ENCODE measurements at places on chromosomes 12 and 14. TPM values are rescaled to one million over a fixed set of nuclear protein-coding genes. Genes with fewer than 3 reads are reported as not detected.

GRCh38 chr14:54443981-54444380 lies 2.8 kb upstream of the CNIH1 start:
- DNase-seq: no peak

DNA sequence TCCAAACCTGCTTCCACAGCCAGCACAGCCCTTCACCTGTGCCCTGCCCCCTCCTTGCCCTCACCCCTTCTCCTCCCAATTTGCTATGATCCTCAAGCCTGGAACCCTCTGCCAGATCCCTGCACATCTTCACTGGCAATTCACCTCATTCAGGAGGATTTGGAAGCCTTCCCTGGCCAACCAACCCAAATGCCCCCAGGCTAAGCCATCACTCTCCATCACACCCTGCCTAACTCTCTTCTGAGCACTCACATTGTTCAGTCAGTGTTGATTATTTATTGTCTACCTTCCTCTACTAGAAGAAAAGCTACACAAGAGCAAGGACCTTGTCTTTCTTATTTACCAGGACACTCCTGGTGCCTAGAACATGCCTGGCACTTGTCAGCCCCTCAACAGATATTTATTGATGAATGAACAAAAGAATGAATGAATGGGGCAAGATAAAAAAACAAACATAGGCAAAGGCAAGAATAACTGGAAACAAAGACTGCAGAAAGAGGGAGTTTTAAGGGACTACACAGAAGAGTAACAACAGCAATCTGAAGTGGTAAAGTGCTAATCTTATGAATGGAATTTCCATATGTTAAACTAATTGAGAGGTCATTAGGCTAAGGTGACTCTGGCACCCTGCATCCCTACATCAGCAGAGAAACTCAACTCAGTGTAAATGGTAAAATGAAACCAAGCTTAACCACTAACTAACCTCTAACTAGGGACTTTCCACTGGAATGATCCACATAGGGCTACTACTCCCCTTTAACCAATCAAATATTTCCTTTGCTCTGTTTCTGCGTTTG lies 33.4 kb downstream of the TMTC1 start:
- DNase-seq: no peak

DNA sequence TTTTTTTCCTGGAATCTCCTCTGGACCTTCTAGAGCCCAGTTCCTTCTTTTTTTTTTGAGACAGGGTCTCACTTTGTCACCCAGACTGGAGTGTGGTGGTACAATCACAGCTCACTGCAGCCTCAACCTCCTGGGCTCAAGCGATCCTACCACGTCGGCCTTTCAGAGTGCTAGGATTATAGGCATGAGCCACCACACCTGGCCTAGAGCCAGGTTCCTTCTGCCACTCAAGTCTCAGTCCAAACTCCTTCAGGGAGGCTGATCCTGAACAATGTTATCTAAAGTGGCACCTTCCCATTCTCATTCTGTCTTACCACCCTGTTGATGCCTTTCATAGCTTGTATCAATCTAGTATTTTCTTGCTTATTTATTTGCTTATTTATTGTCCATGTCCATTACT lies 22.3 kb upstream of the ELK3 start:
- DNase-seq: peak; percentile 43

Gene TAS2R42
- not detected for total RNA-seq

DNA sequence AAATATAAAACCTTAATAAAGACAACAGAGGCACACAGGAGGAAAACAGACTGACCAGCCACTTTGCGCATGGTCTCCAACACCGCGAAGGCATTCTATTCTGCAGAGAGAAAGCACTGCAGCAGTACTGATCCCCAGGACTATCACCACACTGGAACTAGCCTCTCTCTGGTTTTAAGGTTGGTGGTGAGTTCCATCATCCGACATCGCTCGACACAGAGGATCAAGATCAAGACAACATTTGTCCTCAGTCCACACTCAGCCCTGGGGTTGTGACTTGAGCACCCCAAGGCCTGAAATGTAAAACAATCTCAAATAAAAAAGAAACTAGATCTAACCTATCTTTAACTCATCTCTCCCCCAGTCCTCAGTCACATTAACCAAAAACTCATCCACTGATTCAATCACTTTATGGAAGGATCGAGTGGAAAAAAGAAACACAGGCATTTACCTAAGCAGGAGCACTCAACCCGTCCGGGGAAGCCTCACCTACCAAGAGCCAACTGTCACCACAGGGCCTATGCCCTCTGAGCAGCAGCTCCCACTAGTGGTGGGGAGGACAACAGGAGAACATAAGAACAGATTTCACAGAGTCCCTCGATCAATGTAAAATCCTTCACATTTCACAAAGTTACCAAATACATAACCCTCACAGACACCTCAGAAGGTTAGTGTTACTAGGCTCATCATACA lies 17.7 kb downstream of the STXBP6 start:
- DNase-seq: no peak

- no peak for DNase-seq
These were observed 2.9 kb upstream of the HMGA2 start for GRCh38 chr12:65821336-65821735.

DNA sequence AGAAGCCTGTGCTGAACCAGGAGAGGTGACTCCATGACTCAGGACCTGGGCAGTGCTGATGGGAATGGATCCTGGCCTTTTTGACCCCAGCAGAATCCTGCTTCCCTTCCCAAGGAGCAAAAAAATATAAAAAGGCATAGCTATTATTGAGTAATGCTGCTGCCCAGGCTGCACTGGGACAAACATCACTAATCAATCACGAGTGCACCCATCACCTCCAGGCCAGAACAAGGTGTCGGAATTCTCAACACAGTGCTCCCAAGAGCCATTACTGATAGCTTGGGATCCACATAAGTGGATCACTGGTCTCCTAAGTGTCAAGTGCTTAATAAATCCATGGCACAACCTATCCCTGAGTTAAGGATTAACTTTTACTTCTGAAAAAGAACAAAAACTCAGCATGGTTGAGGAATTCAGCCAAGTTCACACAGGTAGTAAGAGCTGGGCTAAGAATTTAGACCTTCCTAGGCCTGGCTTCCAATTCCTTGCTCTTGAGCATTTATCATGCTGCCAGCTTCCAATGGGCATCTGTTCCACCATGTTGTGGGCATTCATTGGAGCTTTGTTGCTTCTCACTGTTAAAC lies 31.9 kb downstream of the IRF2BPL start:
- DNase-seq: no peak

GRCh38 chr14:104665114-104665656 lies 24.2 kb upstream of the INF2 start:
- DNase-seq: no peak

DNA sequence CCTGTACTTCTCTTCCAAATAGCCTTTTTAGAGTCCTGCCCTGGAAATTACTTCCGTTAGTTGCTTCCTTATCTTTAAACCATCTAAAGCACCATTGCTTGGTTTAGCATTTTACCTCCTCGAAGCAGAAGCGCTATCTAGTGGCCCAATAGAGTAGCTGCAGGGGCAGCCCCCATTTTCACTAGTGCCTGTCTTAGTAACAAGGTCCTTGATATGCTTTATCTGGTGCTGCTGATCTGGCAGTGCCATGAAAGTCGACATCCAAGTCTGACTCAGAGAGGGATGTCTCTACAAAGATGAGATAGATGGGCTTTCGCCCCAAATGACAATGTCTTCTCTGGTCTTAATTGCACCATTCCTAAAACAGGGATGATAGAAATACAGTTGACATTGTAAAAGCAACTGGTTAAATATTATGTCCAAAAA lies 25.0 kb upstream of the CIT start:
- DNase-seq: peak; percentile 78

- no peak for DNase-seq
These were observed 74.9 kb downstream of the DPF3 start for GRCh38 chr14:72818998-72819397.

DNA sequence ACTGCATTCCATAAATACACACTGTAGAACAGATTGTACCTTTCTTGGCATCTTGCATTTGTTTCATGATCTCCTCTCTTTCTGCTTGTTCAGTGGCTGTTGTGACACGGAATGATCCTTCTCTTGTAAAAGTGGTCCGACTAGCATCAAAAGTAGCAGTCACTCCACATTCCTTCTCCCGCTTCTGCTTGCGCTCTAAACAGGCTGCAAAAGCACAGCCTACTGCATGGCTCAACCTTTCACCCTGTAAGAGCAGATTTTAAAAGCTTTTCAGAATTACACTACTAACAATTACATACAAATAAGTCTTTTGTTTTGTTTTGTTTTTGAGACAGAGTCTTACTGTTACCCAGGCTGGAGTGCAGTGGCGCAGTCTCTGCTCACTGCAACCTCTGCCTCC lies 49.8 kb downstream of the PAPLN start:
- DNase-seq: no peak

- DNase-seq: no peak
These were observed 83.5 kb upstream of the NCOR2 start for GRCh38 chr12:124650912-124651311.

GRCh38 chr14:65815127-65815526 lies 402.6 kb downstream of the FUT8 start:
- DNase-seq: no peak

DNA sequence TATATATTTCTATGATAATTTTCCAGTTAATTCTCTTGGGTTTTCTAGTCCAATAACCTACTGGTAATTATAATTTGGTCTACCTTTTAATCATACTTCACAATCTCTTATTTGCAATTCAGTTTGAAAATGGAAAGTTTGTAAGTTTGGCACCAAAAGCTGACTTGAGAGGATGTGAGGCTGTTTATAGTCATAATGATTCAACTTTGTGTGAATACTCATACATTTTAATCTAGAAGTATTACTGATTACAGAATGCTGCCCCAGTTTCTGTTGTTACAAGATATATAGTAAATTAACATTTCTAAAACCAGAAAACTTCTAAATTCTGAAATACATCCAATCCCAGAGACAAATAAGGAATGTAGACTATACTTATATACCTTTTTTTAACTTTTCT lies 158.2 kb downstream of the SLC38A4 start:
- DNase-seq: no peak

DNA sequence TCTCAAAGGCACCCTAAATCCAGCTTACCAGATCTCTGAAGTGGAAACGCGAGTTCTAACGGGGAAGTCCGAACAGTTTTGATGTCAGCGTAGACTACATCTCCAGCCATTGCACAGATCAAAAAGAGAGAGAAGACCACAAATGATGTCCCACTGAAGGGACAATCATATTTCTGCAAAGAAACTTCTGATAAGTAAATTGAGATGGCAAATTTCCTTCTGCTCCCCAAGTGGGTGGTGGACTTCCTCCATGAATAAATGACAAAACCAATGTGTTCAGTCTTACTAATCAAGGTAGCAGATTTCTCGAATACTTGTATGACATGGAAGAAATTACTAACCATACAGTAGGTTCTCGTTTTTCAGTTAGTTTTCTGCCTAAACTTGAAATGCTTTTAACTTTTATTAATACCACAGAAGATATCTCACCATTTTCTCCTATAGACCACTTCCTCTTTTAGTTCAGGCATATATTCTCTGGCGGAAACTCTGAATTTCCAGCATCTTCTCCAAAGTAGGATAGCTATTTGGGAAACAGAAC lies at the start of gene CLECL1:
CLECL1 (minus strand) TSS at position 177 of the 541 bp plus-strand sequence.
- DNase-seq: no peak

Gene TSPAN8
- 15.8 TPM for total RNA-seq

GRCh38 chr12:108638141-108638827 lies 4.6 kb upstream of the SELPLG start:
- peak; percentile 22 for DNase-seq

Gene ISCU
- total RNA-seq: 251 TPM

Gene COPZ1
- 73.2 TPM for total RNA-seq
